ENCODE measurements at places on chromosomes 4 and X. TPM values are rescaled to one million over a fixed set of nuclear protein-coding genes. Genes with fewer than 3 reads are reported as not detected.

The HGFAC gene
- 0.15 TPM for total RNA-seq

DNA sequence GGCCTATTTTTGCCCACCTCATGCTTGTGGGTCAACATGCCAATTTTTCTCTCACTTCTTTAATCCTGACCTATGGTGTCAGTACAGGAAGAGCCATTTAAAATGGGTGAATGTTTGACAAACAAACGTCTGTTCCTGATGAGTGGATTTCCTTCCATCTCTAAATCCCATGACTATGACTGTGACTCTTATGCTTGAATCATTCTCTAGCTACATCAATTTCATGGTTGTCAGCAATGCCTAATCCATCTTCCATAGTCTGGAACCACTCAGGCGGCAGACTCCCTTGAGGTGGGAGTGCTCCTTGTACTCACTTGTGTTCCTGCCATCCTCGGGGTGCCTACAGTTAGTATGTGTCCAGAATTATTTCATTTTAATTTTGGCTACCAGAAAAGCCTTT, 194.9 kb upstream of the RPS6KA3 start:
- no peaks in the 10 kb centered on the region for H3K4me1 ChIP-seq
- no peaks in the 10 kb centered on the region for H3K36me3 ChIP-seq
- H3K27ac ChIP-seq = no peak overlapping the region
- no peak for DNase-seq
- no peaks in the 10 kb centered on the region for H3K27me3 ChIP-seq

DNA sequence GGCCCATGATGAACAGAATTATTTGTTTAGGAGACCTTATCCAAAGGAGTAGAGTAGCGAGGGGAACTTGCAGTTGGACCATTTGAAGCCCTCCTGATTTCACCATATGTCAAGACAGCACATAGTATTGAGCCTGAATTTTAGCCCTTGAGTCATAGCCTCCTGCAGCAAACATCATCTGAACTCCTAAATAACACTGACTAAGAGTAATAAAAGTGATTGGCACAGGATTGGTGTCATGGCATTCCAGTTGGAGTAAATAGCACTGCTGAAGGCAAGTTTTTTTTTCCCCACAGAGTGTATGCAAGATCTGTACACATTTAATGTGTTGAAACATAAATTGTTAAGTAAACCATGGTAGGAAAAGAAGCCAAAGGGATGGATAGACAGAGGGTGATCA, 89.0 kb downstream of the COMMD8 start:
- no peaks in the 10 kb centered on the region for H3K27me3 ChIP-seq
- H3K27ac ChIP-seq = no peak overlapping the region
- H3K4me1 ChIP-seq = no peaks in the 10 kb centered on the region
- DNase-seq = no peak
- H3K36me3 ChIP-seq = no peaks in the 10 kb centered on the region

The CLDN34 gene
- 0.45 TPM for total RNA-seq

The CXCL5 gene
- total RNA-seq = not detected

- no peak for DNase-seq
- H3K4me1 ChIP-seq = no peaks in the 10 kb centered on the region
- H3K36me3 ChIP-seq = no peaks in the 10 kb centered on the region
- no peak overlapping the region for H3K27ac ChIP-seq
These were observed 44.3 kb upstream of the DCLK2 start for GRCh38 chr4:150033901-150034300.

- no peak overlapping the region for H3K27ac ChIP-seq
- H3K27me3 ChIP-seq = no peaks in the 10 kb centered on the region
- H3K36me3 ChIP-seq = no peaks in the 10 kb centered on the region
These were observed 116.7 kb downstream of the FAM53A start for GRCh38 chr4:1567519-1567807.

GRCh38 chr4:98802770-98803198, 126.1 kb downstream of the EIF4E start:
- H3K4me3 ChIP-seq = no peak overlapping the region
- H3K27me3 ChIP-seq = no peaks in the 10 kb centered on the region
- no peak for DNase-seq
- H3K27ac ChIP-seq = no peak overlapping the region
- no peaks in the 10 kb centered on the region for H3K36me3 ChIP-seq

GRCh38 chrX:79371101-79371500, 4.0 kb upstream of the ITM2A start:
- no peak for DNase-seq
- H3K36me3 ChIP-seq = no peaks in the 10 kb centered on the region
- H3K4me1 ChIP-seq = no peaks in the 10 kb centered on the region
- H3K27me3 ChIP-seq = no peaks in the 10 kb centered on the region
- no peak overlapping the region for H3K4me3 ChIP-seq
- H3K27ac ChIP-seq = no peak overlapping the region

The NKX6-1 gene
- not detected for total RNA-seq

GRCh38 chr4:52943677-52944076, 81.6 kb downstream of the RASL11B start:
- H3K4me1 ChIP-seq = peaks cover 2% of the 10 kb centered on the region
- DNase-seq = no peak
- no peak overlapping the region for H3K4me3 ChIP-seq
- no peaks in the 10 kb centered on the region for H3K27me3 ChIP-seq

GRCh38 chr4:22869235-22869634, 176.5 kb downstream of the GBA3 start:
- H3K36me3 ChIP-seq = no peaks in the 10 kb centered on the region
- H3K27me3 ChIP-seq = no peaks in the 10 kb centered on the region
- H3K4me3 ChIP-seq = no peak overlapping the region
- no peak for DNase-seq
- no peaks in the 10 kb centered on the region for H3K4me1 ChIP-seq
- H3K27ac ChIP-seq = no peak overlapping the region

The TDO2 gene
- 0.62 TPM for total RNA-seq

The TBC1D19 gene
- total RNA-seq = 25.2 TPM

The SH3BP2 gene
- 40.8 TPM for total RNA-seq
